ENCODE measurements at places on chromosomes 1 and 21.

DNA sequence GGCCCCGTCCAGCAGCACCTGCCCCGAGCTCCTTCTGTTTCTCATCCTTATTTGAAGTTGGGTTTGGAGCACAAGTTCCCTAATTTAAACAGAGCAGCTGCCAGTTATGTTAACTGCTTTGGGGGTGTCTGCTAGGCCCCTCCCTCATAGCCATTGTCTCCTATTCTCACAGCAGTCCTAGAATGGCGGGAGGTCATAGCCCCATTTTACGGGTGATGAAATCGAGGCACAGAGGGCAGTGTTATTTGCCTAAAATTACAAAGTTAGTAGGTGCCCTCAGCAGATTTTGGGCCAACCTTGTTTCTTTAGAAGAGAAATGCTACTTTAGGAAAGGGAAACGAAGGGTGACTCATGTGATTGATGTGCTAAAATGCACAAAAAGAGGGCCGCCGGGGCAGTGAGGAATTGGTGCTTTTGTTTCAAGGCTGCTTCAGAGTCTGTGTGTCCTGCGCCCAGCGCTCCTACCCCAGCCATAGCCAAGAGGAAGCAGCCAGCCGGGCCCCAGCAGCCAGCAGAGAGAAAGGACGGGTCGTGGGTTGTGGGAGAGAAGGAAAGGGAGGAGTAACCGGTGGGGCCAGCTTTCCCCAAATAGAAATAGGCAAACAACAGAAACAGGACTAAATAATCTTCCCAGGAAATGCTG lies 13.0 kb downstream of the VANGL1 start:
- DNase-seq = peak; percentile 82

- DNase-seq = peak; percentile 70
Observed at GRCh38 chr21:17491716-17492414, 21.0 kb upstream of the CXADR start.

DNA sequence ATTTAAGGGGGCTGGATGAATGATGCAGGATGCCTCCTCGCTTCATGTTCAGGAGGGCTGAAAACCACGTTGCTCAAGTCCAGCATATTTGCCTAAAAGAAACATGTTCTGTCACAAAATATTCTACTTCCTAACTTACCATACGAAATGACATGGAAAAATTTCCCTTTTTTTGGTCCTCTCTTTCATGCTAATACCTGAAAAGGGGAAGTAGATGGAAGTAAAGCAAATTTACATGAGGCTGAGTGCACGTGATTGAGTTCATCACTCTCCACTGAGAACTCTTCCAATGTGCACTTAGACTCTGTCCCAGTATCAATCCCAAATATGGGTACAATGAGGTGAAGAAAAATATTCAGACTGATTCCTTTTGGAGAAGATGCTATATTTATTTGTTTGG lies 23.0 kb downstream of the XCL2 start:
- DNase-seq = peak; percentile 64

DNA sequence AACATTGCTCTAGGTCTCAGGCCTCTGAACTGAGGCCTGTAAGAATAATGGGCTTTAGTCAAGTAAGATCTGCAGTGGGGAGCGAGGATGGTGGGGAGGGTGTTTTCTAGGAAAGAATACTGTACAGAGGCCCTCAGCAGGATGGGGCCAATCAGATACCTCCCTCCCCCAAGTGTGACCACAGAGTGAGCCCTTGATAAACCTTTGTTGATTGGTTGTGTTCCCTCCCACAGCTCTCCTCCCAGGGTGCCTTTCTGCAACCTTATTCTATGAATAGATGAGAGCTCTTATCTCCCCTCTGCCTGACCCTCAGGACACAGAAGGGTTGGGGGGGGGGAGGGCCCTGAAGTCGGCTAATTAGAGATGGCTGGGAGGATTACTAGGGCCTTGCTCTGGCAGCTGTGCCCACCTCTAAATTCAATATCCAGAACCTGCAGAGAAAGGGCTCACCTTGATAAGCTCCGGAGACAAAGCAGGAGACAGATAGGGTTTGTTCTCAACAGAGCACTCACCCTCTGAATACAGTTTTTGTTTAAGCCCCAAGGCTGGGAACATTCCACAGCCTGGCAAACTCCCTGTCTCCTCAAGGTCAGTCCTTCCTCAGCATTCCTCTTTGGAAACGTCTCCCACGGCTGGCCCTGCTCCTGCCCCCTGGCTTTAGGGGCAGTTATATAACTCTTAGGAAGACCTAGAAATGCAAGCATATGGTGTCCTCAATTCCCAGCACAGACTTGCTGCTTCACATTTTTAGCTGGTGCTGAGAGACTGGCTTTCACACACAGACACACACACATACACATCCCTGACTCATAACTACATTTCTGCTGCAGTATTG lies 42.9 kb downstream of the ATP1A1 start:
- peak; percentile 75 for DNase-seq

DNA sequence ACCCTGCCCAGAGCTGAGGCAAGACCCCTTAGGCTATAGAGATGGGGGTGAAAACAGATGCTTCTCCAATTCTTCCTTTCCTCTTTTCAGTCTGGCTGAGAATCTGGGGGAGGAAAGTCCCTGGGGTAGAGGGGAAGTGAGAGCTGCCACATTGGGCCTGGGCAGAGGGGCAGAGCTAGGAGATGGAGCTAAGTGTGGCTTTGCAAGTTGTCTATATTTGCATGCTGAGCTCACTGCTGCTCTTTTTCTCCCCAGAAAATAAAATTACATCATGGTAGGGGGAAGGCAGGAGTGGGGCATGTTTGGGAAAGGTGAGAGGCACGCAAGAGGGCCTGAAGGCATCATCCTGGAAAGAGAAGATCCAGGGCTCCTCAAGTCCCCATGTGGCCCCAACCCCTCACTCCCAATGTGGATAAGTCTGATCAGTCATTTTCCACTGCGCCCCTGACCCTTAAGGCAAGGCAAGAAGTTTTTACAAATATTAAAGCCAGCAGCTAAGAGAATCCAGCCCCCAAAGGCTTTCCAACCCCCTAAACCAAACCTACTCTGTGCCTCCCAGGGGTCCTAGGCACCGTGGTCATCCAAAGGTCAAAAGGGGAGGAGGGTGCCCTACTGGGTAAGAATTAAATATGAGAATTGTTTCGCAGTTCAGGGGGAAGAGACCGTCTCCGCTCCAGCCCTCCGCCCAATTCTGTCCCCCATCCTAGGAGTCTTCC lies 500 bp upstream of the PEA15 start:
- peak; percentile 75 for DNase-seq

DNA sequence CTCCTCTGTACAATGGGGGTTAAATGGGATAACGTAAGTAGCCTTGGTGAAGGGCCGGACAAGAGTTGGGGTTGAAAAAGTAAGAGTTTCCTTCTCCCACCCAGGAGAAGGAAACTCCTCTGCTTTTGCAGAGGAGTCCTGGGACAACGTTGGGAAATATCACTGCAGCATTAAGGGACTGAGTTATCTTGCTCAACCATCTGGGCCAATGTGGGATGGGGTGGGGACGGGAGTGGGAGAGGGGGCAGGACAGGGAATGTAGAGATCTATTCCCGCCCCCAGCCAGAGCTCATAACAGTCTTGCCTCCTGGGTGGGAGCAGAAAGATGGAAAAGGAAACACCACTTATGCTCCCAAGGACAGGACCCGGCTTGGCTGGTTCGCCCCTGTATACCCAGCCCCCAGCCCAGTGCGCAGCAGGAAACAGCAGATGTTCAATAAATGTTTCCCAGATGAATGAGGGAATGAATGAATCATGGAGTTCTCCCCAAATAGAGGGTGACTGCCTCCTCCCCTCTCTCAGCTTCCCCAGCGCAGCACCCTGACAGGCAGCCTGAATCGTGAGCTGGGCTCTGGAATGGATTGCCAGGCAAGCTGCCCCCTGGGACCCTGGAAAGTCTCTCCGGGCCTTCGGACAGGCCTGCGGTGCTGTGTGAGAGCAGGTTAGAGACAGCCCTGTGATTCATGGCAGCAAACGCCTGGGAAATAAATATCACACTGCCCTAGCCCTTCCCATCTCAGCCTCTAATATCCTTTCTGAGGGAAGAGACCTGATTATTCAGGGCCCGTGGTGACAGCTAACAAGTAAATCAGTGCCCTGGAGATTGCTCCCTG lies 24.8 kb downstream of the FBXO2 start:
- DNase-seq = no peak

DNA sequence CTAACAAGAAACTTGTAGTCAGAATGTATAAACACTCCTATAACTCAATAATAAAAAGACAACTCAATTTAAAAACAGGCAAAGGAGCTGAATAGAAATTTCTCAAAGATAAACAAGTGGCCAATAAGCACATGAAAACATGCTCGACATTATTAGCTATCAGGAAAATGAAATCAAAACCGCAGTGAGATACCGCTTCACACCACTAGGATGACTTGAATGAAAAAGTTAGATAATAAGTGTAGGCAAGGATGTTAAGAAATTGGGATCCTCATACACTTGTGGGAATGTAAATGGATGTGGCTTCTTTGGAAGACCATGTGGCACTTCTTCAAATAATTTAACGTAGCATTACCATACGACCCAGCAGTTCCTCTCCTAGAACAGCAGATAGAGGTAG lies 8.9 kb downstream of the RALGPS2 start:
- DNase-seq = peak; percentile 9

DNA sequence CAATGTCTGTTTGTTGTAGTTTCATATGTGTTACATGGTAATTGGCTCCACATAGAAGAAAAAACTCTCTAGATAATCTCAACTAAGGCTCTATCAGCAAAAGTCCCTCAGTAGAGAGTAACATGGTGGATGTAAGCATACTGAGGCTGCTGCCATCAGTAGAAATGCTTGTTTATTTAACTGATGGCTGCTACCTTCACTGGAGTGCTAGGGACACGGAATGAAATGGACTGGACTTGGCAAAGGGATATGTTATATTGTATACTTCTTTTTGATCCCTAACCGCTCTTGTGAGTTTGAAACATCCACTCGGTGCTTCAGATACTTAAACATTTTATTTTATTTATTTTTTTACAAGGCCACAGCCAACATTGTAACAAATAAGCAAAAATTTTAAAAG lies 143.0 kb downstream of the ZNF281 start:
- DNase-seq = no peak

Data from KBM-7 (cell line).